ENCODE measurements at places on chromosomes 12 and 14.

DNA sequence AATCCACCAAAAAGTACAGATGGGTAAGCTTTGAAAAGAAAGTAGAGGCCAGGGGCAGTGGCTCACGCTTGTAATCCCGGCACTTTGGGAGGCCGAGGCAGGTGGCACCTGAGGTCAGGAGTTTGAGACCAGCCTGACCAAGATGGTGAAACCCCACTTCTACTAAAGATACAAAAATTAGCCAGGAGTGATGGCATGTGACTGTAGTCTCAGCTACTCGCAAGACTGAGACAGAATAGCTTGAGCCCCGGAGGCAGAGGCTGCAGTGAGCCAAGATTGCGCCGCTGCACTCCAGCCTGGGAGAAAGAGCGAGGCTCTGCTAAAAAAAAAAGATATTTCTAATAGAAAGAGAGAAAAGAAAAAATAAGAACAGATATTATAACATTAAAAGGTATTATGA lies 134.2 kb upstream of the SLCO1C1 start:
- DNase-seq = no peak

- DNase-seq = no peak
These were observed 27.9 kb upstream of the RBM19 start for GRCh38 chr12:113994051-113994450.

DNA sequence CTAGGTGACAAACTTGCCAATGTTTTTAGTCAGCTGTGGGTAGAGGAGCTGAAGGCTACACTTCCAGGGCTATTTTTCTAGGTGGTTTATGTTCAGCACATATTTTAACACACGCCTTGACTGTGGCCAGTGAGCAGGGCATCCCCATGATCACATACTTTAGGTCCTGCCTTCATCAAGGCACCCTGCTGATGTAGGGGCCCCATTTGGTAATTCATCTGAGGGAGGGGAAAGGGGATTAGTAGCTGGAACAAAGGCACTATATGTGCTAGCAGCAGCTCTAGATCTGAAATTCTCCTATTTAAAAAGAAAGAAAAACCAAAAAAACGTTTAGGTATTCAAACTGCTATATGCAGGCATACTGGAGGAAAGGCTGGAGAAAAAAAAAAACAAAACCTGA lies 14.5 kb downstream of the EGLN3 start:
- no peak for DNase-seq

- no peak for DNase-seq
These were observed 45.9 kb upstream of the LMNTD1 start for GRCh38 chr12:25598956-25599355.

DNA sequence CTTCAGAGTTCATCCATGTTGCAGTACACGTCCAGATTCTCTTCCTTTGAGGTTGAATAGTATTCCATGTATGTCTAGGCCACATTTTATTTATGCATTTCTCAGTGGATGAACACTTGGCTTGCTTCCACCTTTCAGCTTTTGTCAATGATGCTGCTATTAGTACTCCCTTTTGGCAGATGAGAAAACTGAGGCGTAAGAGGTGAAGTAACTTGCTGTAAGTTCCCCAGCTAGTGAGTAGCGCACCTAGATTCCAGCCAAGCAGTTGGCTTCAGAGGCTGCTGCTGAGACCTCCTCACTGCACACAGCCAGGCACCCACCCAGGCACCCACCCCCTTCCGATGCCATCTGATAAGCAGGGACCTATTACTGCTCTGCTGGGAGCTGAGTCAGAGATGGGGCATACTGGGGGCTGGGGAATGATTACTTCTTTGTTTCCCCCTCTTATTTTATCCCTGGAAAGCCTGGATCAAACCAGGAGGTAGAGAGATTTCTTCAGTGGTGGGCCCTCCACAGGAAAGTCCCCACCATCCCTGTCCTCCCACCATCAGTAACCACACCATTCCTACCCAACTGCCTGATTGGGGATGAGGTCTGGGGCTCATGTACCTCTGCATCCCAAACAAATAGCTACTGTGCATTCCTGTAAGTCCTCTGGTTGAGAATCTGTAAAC lies 234.6 kb downstream of the PCNX1 start:
- DNase-seq = no peak

GRCh38 chr14:88829188-88829587 lies 4.7 kb downstream of the TTC8 start:
- DNase-seq = no peak

- DNase-seq = no peak
These were observed 27.9 kb upstream of the ATP2A2 start for GRCh38 chr12:110253176-110253575.

- no peak for DNase-seq
These were observed 4.2 kb downstream of the KRT82 start for GRCh38 chr12:52401926-52402325.

- peak; percentile 69 for DNase-seq
These were observed 35.5 kb upstream of the SOCS2 start for GRCh38 chr12:93536766-93537488.

GRCh38 chr14:65482757-65483438 lies 70.4 kb downstream of the FUT8 start:
- DNase-seq = peak; percentile 38

- DNase-seq = peak; percentile 77
These were observed 92.7 kb downstream of the DIP2B start for GRCh38 chr12:50597200-50598195.

- DNase-seq = peak; percentile 88
These were observed 194.1 kb downstream of the BTG1 start for GRCh38 chr12:91951571-91951970.

DNA sequence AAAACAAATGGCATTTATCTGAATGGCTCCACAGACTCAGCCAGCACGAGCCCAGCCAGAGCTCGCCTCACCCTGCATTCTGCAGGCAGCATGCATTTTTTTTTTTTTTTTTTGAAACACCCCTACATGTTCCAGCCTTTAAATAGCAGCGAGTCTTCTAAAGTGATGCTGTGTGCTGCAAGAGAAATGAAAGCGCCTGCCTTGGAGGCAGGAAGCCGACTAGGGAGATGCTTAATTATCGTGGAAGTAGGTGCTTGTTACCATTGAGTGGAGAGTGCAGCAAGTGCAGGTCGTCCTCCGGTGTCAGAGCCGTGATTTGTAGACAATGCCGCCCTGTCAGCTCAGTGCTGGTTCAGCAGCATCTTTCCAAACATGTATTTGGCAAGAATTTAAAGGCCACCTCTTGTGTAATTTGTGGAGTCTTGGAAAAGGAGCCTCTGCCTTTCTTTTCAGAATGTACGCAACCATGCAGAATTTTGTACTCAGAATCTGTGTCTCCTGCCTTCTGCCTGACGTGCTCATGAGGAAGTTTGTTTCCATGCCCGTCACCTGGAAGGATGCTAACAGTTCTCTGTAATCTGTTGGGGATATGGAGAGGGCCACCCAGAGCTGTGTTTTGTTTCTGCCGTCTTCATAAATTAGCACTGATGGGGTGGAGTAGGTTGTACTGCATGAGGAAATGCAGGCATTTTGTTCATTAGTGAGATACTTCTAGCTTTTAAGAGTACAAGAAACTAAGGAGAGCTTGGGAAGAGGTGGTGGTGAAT lies 345.9 kb upstream of the RGS6 start:
- DNase-seq = no peak

DNA sequence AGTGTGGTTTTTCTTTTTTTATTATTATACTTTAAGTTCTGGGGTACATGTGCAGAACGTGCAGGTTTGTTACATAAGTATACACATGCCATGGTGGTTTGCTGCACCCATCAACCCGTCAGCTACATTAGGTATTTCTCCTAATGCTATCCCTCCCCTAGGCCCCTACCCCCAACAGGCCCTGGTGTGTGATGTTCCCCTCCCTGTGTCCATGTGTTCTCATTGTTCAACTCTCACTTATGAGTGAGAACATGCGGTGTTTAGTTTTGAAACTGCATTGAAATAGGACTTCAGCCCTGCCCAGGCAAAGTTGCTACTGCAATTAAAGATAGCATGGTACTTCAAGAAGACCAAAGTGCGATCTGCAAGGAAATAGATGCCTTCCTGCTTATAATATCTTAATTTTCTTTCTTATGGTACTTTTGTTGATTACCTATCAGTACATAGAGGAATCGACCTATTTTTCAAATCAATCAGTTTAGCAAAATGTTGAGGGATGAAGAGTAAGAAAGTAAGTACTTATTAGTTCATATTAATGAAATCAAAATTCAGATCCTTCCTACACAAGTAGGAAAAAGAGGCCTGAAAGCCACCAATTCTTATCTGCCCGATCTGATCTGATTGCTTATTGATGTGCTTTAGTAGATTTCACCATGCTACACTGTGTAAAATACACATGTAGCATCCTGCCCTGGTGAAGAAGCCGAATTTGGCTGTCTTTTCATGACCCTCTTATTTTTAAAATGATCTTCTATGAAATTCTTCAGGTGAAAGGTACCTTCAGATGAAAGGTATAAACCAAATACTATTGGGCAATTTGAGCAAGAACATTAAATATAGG lies 1.6 kb downstream of the LTA4H start:
- no peak for DNase-seq

DNA sequence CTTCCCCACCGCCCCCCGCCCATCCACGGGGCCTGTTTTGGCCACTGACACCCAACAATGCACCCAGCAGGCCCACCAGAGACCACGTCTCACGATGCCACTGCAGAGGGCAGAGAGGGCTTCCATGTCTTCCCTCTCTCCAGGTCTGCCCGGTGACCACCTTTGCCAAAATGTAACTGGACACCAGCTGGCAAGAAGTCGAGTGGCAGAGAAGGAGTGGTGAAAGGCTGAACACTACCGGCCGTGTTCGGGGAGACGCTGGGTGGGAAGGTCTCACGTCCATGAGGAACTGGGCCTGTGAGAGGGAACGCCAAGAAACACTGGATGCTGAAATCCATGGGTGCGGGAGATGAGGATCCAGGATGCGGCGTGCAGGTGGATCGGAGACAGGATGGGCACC lies 308.2 kb downstream of the ADGRD1 start:
- no peak for DNase-seq

GRCh38 chr14:86683561-86683960 lies 1153.6 kb downstream of the FLRT2 start:
- DNase-seq = no peak

GRCh38 chr12:21392384-21392783 lies 19.7 kb downstream of the IAPP start:
- no peak for DNase-seq

DNA sequence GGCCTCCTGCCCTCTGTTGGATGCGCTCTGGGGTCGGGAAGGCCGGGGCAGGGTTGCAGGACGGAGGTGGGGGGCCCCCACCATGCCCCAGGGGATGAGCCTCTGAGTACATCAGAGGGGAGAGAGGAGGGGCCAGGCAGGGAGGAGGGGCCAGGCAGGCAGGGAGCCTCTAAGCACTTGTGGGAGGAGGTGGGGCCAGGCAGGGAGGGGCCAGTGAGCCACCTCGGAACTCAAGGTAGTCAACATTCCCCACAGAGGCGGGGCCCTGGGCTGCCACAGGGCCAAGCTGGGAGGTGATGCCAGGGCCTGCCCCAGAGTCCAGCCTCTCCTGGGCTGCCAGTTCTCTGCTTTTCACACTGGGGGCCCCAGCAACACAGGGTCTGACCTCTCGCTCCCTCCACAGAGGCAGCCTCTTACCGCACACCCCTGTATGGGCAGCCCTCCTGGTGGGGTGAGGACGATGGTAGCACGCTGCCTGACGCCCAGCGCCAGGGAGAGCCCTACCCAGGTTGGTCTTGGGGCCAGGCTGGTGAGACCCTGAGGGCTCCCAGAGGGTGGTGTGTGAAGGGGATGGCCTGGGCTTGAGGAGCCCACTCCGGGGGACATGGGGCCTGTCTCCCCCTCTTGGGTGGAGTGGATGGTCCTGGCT lies 17.4 kb downstream of the CEP170B start:
- DNase-seq = peak; percentile 83

DNA sequence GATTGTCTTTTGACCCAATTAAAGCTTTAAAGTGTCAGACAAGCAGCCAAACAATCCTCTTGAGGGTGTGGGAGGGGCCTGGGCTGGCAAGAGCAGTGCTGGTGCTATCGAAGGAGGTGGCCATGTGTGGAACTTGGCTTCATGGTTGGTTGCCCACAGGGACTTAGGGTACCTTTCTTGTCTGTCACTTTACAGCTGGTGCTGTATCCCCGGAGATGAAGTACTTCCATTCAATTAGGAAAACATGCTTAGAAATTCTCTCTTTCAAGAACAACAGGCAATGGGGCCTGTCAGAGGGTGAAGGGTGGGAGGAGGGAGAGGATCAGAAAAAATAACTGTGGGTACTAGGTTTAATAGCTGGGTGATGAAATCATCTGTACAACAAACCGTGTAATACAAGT lies 86.5 kb downstream of the DAAM1 start:
- DNase-seq = peak; percentile 64

- no peak for DNase-seq
These were observed 10.7 kb upstream of the ATP2A2 start for GRCh38 chr12:110270125-110270962.

- no peak for DNase-seq
These were observed 14.0 kb downstream of the RTRAF start for GRCh38 chr14:52003324-52003723.

DNA sequence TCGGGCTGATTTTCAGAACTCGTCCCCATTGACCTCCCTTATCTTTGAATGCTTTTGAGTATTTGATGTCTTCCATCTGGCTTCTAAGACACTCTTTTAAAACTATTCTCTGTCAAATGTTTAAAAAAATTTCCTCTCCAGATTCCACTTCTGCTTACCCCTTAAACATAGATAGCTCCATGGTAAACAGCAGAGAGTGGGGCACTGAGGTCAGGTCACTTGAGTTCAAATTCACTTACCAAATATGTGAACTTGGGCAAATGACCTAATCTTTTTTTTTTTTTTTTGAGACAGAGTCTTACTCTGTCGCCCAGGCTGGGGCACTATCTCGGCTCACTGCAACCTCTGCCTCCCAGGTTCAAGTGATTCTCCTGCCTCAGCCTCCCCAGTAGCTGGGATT lies 126.8 kb upstream of the CPSF6 start:
- no peak for DNase-seq

DNA sequence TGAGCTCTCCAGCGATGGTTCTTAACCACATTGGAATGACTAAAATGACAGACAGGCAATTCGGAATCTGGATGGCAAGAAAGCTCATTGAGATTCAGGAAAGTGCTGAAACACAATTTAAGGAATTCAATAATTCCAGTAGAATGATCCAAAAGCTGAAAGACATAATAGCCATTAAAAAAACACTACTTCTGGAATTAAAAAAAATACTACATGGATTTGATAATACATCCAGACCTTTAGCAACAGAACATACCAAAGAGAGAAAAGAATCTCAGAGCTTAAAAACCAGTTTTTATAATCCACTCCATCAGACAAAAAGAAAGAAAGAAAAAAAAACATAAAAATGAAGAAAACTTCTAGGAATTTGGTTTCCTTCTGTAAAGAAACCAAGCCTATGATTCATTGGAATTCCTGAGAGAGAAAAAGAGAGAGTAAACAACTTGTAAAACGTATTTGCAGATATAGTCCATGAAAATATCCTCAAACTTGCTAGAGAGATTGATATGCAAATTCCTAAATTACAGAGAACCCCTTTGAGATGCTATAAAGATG lies 52.8 kb downstream of the SLCO1B1 start:
- DNase-seq = no peak

DNA sequence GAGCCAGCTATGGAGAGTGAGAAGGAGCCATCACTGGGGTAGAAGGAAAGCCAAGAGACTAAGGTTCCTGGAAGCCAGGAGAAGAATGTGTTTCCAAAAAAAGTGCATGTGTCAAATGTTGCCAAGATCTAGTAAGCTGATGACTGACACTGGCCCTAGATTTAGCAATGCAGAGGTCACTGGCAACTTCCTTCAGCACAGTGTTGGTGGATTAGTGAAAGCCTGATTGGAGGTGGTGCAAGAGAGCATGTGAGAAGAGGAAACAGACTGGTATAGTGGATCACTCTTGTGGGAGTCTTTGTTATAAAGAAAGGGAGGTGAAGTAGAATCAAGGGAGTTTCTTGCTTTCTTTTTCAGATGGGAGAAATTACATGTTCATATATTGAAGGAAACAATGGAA lies 34.1 kb upstream of the CHGA start:
- no peak for DNase-seq

All from kidney tubule cell (primary cell).